ENCODE measurements at places on chromosomes 4 and X.

- no peak for DNase-seq
Observed at GRCh38 chrX:821327-822107, 190.9 kb downstream of the SHOX start.

DNA sequence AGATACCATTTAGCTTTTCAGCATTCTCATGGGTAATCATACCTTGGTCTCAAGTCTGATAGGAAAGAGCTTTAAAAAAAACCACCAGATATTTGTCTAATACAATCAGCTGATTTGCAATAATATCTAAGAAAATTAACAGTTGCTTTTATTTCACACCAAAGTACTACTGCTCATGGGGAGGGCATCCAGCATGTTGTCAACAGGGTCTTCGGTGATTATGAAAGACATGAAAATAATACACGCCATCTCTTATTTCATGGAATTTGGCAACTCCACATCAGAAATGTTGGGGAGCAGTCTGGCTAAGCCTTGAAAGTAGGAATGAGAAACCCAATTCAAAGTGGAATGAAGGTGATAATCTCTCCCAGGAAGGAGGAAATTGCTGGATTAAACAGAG, 3.0 kb downstream of the ASB5 start:
- DNase-seq: no peak

DNA sequence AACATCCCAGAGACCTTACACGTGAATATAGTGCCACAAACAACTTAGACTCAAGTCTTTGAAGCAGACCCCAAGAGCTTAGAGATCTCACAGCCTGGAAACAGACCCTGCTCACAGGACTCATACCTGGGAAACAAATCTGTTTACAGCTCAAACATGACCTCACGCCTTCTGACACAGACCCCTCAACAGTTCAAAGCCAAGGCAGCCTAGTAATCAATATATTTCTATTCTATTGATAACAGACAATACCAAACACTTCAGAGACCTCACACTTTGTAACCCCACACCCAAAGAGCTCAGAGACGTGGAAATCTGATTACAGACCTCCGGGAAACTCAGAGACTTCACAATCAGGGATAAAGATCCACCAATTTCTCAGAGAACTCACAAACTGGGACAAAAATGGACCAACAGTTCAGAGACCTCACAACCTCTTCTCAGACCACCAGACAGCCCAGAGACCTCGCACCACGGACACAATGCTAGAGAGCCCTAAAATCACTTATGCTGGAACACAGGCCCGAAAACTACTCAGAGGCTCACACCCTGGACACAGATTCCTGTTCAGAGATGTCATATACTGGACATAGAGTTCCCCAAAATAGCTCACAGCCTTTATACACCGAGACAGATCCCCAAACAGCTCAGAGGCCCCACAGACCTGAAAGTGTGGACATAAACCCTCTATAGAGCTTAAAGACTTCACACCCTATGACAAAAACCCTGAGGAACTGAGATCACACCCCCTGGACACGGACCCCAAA, 14.8 kb downstream of the SUV39H1 start:
- no peak for DNase-seq

DNA sequence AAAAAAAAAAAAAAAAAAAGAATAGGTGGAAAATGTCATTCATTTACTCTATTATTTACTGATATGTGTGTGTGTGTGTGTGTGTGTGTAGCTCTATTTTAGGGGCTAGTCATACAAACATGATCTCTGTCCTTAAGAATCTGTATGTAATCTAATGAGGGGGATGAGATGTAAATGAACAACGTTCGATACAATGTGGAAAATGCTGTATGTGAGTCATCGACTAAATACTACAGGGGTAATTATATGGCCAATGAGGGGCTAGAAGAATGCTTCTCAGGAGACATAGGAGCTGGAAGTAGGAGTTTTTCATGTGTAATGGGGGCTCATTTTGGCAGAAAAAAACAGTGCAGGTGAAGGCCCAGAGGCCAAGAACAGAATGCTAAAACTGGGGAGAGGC, 41.9 kb downstream of the LEF1 start:
- no peak for DNase-seq

- no peak for DNase-seq
Observed at GRCh38 chr4:2624782-2625530, 88.5 kb downstream of the FAM193A start.

- no peak for DNase-seq
Observed at GRCh38 chrX:71922686-71923085, 12.0 kb downstream of the NHSL2 start.

DNA sequence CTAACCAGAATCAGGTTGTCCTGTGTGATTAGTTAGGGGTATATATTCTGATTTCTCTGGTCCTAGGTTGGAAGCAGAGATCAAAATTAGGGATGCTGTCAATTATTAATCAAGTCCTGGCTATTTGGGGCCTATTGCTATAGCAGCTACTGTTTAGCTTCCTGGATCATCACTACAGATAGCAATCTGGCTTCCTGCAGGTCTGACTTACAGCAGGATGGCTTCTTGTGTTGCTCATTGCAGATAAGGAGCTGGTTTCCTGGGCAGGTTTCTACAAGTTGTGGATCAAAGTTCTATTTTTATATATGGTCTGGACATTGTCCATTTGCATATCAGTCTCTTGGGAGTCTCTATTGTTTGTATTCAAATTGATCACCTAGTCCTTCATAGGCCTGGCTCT, 57.7 kb upstream of the C4orf54 start:
- DNase-seq: no peak

- no peak for DNase-seq
Observed at GRCh38 chrX:65750674-65751469, 83.4 kb downstream of the MSN start.

- no peak for DNase-seq
Observed at GRCh38 chr4:126028876-126029275, 714.1 kb downstream of the FAT4 start.

- DNase-seq: no peak
Observed at GRCh38 chrX:7220121-7220520, 72.2 kb upstream of the PUDP start.

DNA sequence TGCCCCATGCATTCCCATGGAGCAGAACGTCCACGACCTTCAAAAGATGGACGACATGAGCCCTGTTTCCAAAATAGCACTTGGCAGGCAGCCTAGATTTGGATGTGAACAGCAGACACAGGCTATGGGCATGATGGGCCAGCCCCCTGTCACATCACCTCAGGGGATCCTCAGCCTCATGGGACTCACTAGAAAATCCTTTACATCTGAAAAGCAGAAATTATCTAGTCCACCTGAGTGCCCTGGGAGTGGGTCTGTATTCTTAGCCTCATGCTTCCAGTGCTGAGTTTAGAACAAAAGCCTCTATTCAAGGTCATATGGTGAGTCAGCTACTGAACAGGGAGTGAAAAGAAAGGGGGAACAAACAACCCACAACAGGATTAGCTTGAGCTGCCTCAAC, 35.8 kb downstream of the GRIA3 start:
- DNase-seq: no peak

DNA sequence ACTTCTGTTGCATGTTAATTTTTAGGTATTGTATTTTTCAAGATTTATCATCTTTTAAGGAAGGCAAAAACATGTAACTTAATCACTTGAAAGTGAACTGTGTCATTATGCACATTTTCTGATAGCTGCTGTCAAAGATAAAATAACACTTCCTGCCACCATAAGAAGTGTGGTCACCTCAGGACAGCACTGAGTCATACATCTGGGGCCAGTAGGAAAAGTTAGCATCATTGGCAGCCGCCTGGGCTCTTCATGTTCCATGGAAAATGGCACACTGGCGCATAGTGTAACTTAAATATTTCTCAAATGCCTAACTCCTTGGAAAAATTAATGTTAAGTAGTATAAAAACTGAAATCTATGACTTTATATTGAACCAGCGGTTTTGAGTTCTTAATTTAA, 24.2 kb downstream of the CNKSR2 start:
- DNase-seq: no peak

- no peak for DNase-seq
Observed at GRCh38 chr4:165493359-165493758, 114.6 kb downstream of the CPE start.

- DNase-seq: no peak
Observed at GRCh38 chrX:68644861-68645260, 2.6 kb upstream of the STARD8 start.

- no peak for DNase-seq
Observed at GRCh38 chr4:8585721-8586212, 5.6 kb downstream of the GPR78 start.

DNA sequence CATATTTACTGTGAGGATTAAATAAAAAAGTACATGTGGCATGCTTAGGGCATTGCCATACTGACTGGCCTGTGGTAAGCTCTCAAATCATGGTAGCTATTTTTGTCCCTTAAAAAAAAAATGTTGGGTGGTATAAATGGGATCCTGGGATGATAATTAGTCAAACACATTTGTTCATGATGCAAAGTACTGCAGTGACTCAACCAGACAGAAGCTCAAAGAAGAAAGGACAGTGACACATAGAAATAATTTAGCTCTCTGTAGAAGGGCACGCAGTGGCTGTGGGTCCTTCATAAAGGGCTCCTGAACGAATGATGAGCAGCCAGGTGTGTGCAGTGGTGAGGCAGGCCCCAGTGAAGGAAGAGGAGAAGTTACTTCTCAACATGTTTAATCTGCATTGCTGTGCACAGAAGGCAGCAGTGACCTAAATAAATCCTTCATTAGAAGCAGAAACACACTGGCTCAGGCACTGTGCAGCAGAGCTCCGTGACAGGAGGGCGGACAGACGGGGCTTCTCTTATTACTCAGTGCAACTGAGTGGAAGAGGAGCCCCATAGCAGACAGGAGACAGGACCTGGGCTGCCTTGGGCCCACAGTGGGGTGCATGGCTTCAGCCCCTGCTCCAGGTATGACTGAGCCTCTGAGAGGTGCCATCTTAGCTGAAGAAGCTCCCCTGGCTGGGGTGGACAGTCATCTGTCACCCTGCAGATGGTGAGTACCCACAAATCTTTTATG, 20.3 kb downstream of the HS3ST1 start:
- no peak for DNase-seq

GRCh38 chr4:39852636-39853035, 125.1 kb downstream of the PDS5A start:
- DNase-seq: no peak

DNA sequence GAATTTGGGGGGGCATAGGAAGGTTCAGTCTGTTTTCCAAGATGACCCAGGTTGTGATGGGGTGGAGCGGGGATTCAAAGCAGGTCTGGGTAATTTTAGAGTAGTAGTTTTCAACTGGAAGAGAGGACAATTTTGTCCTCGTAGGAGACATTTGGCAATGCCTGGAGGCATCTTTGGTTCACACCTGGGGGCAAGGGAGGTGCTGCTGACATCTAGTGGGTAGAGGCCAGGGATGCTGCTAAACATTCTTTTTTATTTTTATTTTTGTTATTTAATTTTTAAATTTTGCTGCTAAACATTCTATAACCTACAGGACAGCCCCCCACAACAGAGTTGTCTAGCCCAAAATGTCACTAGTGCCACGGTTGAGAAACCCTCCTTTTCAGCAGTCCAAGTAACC, 1.9 kb downstream of the RAB9A start:
- DNase-seq: no peak

DNA sequence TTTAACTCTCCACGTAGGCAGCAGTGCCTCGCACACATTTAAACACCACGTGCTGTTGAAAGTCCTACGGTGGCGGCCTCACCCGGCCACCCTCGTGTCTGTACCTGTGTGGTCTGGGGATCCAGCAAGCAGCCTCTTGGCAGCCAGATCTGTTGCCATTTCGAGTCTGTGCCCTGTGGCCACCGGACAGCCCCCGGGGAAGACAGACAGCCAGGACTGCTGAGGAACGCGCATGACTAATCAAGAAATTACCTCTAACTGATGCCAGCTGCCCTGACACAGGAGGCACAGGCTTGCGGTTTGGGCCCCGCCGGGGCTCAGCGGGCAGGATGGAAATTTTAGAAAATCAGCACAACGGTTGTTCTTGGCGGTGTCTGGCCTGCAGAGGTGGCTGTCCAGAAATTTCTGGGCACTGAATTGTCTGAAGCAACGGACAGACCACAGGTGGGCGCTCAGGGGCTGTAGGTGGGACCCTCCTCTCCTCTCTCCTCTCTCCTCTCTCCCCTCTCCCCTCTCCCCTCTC, 15.6 kb upstream of the ASMTL start:
- no peak for DNase-seq

DNA sequence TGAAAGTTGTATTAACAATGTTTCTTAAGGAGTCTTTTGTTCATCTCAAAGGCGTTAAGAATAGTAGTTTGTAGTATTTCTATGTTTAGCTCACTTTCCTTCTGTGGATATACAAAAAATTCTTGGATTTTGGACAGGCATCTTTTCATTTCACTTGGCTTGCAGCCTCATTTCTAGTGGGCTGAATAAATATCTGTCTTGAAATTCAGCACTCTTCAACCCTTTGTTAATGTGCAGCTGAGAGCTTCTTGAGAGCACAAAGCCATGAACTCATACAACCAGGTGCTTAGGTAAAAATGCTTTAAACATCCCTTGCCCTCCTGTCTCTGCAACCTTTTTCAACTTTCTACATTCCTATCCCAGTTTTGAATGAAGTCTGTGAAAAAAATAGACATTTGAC, 1003.2 kb downstream of the C4orf33 start:
- no peak for DNase-seq

- DNase-seq: no peak
Observed at GRCh38 chr4:169351872-169352271, 81.1 kb upstream of the SH3RF1 start.

DNA sequence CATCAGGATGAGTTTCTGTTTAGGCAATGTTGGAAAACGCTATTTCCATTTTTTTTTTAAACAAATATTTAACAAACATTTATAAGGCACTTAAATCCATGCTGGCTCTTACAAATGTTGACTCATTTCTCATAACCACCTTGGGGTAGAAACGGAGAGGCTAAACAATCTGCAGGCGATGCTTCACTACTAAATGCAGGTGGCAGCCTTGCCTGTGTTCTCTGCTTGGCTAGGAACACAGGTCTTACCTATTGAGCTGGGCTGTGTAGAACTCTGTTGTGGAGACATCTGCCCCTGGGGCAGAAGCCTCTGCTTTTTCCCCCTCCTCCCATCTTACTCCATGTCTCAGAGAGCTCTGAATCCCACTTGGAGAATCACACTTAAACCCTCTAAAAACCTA, 1.4 kb upstream of the CXCL1 start:
- DNase-seq: no peak

GRCh38 chr4:109969919-109970318, 57.2 kb downstream of the EGF start:
- no peak for DNase-seq

DNA sequence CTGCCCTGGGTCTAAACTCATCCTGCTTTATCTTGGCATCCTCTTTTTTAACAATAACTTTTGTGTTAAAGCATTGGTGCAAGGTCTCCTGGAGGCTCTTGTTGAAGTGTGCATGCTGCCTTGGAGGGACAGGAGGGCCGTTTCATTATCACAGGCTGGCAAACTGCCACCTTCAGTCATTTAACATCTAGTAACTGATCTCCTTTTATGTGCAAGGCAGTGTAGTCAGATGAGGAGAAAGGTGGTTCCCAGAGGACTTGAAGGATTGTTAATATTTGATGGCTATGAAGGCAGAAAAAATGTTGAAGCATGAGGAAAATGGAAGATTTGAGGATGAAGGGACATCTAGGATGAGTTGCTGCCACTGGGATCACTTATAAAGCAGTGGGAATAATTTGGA, 439.4 kb downstream of the RAPGEF2 start:
- no peak for DNase-seq
